NCI-H510A treated with DMSO at 0.1 percent for 48 hours (cell line): ENCODE measurements at places on chromosomes 2 and 18.

DNA sequence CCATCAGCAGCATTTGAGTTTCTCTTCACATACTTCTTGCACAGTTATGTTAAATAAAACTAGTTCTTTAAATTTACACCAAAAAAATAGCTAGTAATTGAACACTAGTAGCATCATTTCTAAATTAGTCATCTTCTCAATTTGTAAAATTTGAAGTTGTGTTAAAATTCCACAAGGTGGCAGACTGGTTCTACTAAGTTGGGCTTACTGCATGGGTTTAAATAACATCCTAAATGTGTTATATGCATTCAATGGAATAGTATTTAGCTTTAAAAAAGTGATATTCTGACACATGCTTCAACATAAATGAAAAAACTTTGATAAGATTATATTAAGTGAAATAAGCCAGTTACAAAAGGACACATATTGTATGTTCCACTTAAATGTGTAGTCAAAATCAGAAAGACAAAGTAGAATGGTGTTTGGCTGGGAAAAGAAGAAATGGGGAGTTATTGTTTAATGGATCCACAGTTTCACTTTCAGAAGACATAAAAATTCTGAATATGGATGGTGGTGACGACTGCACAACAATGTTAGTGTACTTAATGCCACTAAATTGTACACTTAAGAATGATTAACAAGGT is 28.7 kb upstream of the RPRD1A start:
- DNase-seq, result peak; percentile 85

DNA sequence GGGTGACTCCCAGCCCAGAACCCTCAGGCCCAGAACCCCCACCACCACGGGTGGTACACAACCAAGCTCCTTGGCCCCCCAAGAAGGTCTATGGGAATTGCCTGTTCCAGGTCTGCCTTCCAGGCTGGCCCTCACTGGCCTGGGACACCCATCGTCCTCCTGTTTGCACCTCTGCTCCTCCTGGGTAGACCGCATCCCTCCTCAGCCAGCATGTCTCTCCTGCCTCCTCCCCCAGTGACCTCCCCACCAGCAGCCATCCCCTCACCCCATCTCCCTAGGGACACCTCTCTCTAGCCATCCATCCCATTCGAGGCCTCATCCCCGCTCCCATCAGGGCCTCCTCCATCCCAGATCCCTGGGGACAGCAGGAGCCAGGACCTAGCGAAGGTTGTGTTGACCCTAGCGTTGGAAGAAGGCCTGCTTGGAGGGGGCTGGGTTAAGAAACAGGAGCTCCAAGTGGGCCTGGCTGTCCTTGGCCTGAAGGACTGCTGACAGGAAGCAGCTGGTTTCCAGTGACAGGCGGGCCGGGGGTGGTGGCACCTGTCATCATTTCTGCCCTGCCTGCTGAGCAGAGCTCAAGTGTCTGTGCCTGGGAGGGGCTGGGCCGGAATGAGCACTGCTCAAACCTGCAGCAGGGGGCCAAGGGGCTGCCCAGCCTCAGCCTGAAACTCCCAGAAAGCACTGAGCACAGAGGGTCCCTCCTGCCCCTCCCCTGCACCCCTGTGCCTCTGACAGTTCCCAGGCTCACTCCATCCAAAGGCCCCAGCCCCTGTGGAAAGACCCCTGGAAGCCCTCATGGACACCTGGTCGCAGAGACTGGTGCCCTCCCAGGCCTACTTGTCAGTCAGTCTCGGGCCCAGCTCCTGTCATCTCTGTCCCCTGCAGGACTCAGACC is 96.0 kb upstream of the OTOS start:
- peak; percentile 2 for DNase-seq

- no peak for DNase-seq
Observed at GRCh38 chr18:28757466-28758008, 580.6 kb upstream of the CDH2 start.

- DNase-seq, result no peak
Observed at GRCh38 chr2:36839976-36840617, 126.2 kb downstream of the STRN start.

DNA sequence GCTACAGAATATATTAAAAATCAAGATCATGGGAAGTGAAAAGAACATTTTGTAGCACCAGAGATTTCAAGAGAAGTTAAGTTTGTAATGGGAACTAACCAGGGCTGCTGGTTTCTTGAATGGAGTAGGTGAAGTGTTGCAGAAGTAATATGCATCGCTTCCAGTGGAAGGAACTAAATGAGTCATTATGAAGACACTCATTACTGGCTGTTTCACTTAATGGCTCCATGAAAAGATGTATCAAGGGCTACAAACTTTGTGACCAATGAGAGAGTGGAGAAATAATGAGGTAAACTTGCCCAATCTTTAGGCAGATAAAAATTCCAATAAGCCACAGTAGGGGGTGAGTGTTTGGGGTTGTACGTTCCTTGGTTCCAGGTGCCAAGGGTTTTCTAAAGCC is 380.4 kb upstream of the POU3F3 start:
- no peak for DNase-seq

GRCh38 chr2:221102896-221103688 is 469.0 kb downstream of the EPHA4 start:
- no peak for DNase-seq

- no peak for DNase-seq
Observed at GRCh38 chr2:75491129-75491753, 69.5 kb downstream of the EVA1A start.

DNA sequence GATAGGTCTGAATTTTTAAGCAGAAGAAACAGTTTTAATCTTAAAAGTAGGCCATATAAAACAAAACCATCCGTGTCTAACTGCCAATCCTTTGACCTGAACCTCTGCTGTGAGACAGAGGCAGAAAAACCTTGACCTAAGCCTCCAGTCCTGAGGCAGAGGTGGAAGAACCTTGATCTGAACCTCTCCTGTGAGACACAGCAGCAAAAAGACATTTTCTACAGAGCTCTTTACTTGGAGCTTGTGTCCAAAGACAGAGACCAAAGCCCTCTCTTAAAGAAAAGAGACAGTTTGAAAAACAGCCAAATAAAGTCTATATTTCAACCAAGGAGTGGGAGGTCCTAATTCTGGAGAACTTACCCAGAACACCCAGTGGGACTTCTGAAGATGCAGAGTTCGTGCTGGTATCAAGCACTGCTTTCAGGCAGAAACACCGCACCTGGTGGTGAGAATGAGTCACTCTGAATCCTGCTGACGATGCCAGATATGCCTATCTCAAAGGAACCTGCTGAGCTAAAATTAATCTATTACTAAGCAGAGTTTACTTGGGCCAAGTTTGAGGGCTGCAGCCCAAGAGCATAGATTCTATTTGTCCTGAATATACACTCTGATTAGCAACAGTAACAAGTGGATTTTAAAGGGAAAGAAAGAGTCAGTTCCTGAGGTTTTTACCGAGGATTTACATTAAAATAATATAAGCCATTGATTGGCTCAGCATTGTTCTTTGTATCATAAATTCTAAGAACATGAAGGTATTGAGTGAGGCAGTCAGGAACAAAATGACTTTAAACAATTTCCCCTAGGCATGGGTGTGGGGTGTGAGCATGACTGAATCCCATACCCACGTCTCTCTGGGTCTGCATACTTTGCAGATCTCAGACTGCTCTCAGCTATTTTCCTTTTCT is 806.4 kb downstream of the TRIB2 start:
- DNase-seq, result peak; percentile 41

GRCh38 chr18:79544386-79544963 is 135.1 kb upstream of the CTDP1 start:
- DNase-seq, result no peak

- no peak for DNase-seq
Observed at GRCh38 chr2:53442093-53442492, 325.5 kb upstream of the CHAC2 start.

DNA sequence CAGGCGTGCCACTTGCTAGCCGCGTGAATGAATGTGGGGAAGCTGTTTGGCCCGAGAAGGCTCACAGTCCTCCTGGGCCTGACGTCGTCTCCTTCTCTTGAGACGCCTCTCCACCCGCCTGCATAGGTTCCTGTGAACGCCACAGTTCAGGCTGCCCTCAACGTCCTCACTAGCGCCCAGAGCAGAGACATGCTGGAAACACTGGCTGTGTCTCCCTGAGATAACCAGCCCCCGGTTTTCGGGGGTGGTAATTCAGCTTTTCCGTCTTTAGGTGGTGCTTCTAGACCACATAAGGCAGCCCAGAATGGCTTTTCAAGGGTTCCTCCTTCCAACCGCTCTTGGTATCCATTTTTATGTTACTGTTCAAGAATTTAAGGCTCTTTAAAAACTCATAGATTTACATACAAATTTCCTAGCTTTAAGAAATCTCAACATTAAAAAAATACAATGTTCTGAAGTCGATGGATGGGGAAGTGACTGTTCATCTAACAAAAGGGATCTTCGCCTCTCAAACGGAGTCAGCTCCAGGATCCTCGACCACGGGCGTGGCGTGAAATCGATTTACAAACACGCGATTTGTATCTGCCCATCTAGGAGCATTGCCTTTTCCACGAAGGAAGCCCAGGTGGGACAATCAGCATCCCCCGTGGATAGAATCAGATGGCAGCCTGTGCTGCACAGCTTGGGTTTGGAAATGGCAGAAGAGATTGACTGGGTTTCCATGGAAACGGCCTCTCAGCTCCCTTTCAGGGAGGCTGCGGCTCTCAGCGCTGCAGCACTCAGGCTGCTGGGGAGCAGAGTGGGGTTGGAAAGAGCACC is 110.6 kb upstream of the PXDN start:
- DNase-seq, result peak; percentile 24

DNA sequence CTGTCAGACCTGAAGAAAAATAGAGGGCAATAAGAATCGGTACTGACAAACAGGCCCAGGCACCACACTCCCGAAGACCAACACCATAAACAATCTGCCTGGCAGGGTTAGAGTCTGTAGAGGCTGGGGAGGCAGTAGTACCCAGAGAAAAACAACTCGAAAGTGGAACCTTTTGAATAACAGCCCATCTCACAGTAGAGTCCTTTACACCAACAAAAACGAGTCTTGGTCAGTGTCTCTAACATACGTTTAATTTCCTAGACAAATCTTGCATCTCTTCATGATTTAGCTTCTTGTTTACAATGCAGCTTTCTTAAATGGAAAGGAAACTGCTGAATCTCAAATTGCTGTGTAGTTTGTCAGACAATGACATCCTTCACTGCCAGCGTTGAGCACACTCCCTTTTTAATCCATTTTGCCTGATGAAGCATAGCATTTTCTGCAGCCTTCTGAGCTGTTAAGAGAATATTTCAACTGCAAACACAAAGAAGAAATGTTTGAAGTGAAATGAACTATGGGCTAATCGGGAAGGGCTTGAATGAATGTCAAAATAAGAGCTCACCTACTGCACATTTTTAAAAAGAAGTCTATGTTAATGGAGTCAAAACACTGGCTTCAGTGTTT is 73.1 kb upstream of the DSG1 start:
- no peak for DNase-seq

DNA sequence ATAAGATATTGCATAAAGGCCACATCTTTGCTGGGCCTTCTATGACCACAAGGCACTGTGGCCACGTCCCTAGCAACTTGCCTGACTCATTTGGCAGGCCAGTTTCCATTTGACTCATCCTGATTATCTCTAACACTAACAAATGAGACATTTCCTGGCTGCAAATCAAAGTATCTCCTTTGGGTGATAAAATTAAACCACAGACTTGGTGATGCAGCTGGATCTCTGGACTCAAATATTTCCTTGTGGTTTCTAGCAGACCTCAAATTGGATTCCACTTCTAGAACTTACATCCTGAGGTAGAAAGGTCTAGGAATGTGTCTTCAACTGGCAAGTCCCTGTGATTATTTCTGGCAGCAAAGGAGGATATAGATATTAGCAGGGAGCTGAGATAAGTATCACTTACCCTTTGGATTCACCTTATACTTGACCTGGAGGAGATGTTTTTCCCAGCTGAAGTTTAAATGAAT is 167.9 kb upstream of the NXPH2 start:
- DNase-seq, result no peak

DNA sequence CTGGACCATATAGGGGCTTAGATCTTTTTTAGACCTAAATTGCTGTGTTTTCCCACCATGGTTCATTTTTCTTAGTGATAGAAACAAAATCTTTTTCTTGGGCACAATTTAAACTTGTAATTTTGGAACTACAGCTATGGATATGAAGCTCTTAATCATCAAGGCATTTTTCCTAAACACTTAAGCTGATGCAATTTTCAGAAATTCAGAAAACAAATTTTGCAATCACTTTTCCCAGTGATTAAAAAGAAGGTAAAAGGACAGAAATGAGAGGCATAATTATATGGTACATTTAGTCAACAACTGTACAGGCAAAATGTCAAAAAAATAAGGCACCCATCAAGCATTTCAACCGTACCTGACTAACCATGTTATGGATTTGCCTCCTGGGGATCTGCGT is 665.4 kb downstream of the XIRP2 start:
- no peak for DNase-seq

DNA sequence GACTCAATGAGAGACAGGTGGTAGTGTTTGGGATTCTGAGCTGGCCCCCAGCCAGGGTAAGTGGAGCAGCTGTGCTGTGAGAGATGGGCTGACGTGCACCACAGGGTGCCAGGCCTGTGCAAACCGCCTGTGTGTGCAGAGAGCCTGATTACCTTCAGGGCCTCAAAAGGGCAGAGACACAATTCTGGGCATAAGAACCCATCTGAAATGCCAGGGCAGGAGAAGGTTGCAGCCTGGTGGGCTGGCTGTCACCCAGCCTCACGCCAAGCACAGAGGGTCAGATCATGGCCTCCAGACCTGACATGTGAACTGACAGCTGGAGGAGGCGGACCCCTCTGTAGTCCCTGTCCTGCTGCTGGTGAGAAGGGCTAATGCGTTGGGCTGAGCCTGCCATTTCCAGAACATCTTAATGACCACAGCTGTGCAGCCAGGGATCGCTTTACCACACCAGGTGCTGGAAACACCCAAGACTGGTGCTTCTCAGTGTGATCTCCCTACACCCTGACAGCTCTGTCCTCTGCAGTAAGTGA is 100.9 kb downstream of the ARL4C start:
- DNase-seq, result peak; percentile 96

GRCh38 chr2:239429473-239430350 is 28.9 kb upstream of the HDAC4 start:
- DNase-seq, result no peak

- no peak for DNase-seq
Observed at GRCh38 chr2:85777441-85777861, 23.7 kb downstream of the ATOH8 start.

- no peak for DNase-seq
Observed at GRCh38 chr2:34242763-34243123, 643.6 kb upstream of the FAM98A start.

- DNase-seq, result no peak
Observed at GRCh38 chr2:44295633-44296359, 20.5 kb downstream of the SLC3A1 start.
